Activated CD8-positive, alpha-beta memory T cell treated with anti-CD3 and anti-CD28 coated beads for 1 hour (primary cell): ENCODE measurements at places on chromosomes 4 and X.

DNA sequence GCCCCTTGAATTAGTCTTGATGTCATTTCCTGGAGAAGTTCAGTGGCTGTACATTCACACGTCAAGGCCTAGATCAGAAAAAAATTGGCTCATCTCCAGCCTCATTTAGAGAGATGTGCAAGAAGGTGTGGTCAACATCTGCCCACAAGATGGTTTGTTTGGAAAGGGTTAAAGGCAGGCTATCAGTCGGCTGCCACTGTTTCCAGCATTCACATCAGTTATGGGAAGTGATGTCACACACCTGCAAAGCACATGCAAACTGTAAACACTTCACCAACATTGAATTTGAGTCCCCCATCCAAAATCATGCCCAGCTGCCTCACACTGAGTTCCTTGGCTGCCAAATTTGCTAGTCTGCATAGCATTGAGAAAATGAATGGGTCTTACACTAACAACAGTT lies 498.3 kb upstream of the INTU start:
- DNase-seq = no peak

DNA sequence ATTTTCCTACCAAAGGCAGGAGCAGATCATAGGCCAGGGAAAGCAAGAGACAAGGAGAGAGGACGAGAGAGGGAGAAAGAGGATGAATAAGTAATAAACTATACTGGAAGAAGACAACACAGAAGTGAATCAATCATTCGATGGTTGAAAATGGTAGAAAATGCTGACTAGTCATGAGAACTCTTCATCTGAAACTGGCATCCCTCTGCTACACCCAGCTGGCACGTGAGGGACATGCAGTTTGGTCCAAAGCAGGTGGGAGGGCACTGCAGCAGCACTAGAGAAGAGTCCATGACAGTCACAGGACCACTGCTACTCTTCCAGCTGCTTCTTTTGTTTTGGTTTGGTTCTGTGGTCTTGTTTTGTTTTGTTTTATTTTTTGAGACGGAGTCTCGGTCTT lies 74.1 kb downstream of the AFAP1 start:
- no peak for DNase-seq

DNA sequence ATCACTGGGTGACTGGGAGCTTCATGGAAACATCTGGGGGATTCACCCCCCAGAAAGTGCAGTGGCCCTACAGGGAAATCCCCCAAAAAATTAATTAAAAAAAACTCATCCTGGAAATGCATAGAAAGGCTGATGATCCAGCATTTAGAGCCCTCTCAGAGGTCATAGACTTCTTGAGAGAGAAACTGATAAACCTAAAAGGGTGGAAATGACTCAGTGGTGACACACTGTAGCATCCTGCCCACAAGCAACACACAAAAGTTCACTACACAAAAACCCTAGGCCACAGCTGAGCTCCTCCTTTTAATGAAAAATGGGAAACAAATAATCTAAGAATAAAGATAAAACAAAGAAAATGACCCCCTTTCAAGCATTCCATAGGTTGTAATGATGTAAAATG lies 911.5 kb downstream of the GLUD2 start:
- DNase-seq = no peak

GRCh38 chr4:111213531-111213930 lies 590.7 kb upstream of the PITX2 start:
- no peak for DNase-seq

- DNase-seq = no peak
Measured at GRCh38 chrX:23012162-23012561, 12.4 kb downstream of the DDX53 start.
